Parietal lobe (tissue), 2 donors: ENCODE measurements at places on chromosomes 11 and 22. TPM values are rescaled to one million over a fixed set of nuclear protein-coding genes. Genes with fewer than 3 reads are reported as not detected.

PRR33 gene
- total RNA-seq = not detected

PHOX2A gene
- total RNA-seq = not detected

CHRM1 gene
- 12.8 TPM for total RNA-seq

CD6 gene
- total RNA-seq = not detected

OR4A16 gene
- not detected for total RNA-seq

GSTT2B gene
- 1.9 TPM for total RNA-seq

PTPRJ gene
- 18.8 TPM for total RNA-seq

ELFN2 gene
- 21.9 TPM for total RNA-seq

CCND1 gene
- total RNA-seq = 5.0 TPM

DCDC1 gene
- 1.9 TPM for total RNA-seq

YPEL4 gene
- 5.6 TPM for total RNA-seq

OR52E2 gene
- total RNA-seq = not detected
